Mesenchymal stem cell (in vitro differentiated cells and primary cell): ENCODE measurements at places on chromosomes 7 and 10.

DNA sequence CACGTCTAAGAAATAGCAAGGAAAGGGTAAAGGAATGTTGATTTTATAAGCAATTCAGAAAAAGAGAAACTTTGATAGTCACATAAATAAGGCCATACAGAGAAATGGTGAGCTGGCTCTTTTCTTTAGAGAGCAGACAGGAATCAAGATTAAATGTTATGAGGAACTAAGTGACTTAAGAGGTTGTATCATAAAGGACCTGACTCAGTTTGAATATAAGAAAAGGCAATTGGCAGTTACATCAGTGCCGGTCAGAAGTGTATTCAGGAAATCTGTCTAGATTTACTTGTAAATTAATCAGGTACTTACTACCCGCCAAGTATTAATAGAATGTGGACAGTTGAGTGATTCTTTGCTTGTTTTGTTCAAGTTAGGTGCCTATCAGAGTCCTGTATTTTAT lies 2.1 kb downstream of the MRPL32 start:
- DNase-seq, result no peak

DNA sequence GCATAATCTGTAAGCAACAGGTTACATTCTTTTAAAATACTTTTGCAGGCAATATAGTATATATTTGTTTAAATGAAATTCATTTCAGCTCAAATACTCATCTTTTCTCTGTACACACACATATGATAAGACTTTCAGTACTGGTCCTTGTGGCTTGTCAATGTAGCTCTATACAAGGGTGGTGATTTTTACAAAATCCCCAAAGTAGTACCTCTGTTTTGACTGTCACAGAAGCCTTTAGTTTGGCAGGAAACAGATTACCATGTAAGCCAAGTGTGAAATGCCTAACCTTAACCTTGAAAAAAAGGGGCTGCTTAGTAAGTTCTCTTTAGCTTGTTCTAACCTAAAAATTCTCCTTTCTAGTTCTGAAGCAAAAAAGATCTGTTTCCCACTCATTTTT lies 87.9 kb downstream of the KCND2 start:
- DNase-seq, result no peak

GRCh38 chr10:90007226-90007625 lies 305.8 kb downstream of the KIF20B start:
- DNase-seq, result no peak

- no peak for DNase-seq
Observed at GRCh38 chr7:154412105-154412504, 359.9 kb downstream of the DPP6 start.

DNA sequence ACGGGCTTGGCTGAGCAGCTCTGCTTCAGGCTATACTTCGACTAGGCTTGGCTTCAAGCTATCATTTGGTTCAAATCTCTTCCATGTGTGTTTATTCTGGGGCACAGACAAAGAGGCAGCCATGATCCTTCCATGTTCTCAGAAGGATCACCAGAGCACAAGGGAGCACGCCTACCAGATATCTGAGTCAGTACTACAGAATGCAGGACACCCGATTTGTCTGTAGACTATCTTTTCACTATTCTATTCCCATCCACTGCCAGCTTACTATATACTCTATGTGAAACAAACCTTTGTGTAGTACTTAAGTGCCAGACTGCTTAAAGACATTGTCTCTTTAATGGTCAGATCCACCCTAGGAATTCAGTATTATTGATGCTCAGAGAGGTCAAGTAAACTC lies 35.1 kb downstream of the CH25H start:
- no peak for DNase-seq

DNA sequence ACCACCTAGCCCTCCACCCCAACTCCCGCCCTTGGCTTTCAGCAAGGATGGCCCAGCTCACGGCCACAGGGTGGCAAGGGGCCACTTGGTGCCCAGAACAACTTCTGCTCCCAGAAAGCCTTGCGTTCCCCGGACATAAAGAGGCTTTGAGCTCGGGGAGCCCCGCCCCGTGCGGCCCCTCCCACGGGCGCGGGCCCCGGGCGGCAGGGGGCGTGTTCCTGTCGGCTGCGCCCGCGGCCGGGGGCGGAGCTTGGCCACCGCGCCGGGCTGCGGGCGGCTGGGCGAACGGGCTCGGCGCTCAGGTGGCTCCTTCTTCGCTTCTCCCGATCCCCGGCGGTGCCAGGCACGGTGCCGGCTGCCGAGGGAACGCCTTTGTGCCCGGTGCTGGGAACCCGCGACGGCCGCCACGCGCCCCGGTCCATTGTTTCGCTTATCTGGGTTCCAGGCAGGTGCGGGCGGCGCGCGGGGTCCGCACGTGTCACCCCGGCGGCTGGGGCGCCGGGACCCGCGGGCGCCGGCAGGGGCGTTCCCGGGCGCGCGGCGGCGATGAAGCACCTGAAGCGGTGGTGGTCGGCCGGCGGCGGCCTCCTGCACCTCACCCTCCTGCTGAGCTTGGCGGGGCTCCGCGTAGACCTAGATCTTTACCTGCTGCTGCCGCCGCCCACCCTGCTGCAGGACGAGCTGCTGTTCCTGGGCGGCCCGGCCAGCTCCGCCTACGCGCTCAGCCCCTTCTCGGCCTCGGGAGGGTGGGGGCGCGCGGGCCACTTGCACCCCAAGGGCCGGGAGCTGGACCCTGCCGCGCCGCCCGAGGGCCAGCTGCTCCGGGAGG lies at the start of gene NFE2L3:
Gene NFE2L3, plus strand, starts transcription at position 246 of the 829 bp plus-strand sequence. Its CDS starts 301 bp downstream, at position 547.
- DNase-seq, result peak; percentile 64

DNA sequence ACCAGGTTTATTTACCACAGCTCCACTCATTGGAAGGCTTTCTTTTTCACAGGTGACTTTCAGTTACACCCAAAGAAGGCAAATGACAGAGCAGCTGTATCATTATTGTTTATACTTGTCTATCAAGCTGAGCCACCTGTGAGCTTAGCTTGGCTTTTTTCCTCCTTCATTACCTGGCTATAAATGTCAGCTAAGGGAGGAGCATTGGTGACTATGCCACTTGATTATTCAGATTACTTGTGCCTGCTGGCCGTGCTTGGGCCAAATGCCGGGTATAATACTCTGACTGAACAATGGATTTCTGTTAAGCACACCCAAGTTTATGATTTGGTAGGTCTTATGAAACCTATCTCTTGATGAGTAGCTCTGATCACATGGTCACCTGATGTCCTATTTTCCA lies 9.9 kb upstream of the GNAT3 start:
- no peak for DNase-seq

DNA sequence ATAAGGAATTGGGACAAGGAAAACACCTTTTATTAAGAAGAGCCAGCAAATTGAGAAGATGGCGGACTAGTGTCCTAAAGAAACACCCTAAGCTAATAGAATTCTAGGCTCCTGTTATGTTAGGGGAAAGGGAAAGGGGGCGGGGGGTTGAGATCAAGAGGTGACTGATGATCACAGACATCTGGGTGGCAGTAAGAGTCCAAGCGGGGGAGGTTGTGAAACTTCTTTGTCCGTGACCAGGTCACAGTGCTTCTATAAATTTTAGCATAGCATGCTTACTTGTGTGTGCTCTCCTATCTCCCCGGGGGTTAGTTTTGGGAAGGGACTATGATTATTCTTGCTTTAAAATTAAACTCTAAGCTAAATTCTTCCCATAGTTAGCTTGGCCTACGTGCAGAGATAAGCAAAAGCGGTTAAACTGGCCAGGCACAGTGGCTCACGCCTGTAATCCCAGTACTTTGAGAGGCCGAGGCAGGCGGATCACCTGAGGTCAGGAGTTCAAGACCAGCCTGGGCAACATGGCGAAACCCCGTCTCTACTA lies 262.1 kb downstream of the SKIDA1 start:
- DNase-seq, result no peak

DNA sequence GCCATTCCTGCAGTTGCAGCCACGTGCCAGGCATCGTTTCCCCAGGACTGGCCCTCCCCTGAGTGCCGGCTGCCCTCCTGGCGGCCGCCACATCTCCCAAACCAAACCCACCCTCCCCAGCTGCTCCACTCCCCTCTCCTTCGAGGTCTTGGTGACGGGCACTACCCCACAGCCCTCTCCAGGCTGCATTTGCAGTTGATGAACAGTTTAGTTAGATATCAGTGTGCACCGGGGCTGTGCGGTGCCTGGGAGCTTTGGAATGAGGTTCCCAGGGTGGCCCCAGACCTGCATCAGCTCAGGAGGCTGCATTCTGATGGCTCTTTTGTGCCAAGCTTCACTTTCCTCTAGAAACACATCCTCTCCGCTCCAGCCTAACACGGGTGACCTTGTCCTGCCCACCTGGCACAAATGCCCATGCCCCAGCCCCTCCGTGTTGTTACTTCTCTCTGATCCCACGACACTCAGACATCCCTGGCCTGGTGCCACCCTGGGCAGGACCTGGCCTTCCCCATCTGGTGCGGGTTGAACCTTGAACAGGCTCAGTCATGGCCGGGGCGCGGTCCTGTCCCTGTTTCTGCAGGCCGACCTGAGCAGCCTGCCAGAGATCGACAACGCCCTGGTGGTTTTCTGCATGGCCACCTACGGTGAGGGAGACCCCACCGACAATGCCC lies 14.5 kb downstream of the TMEM120A start:
- DNase-seq, result no peak

- DNase-seq, result no peak
Observed at GRCh38 chr7:102996957-102997356, 77.6 kb downstream of the FBXL13 start.

- DNase-seq, result no peak
Observed at GRCh38 chr10:91381257-91381891, 28.8 kb upstream of the HECTD2 start.

- DNase-seq, result peak; percentile 12
Observed at GRCh38 chr7:65239707-65240352, 133.8 kb upstream of the ZNF92 start.

DNA sequence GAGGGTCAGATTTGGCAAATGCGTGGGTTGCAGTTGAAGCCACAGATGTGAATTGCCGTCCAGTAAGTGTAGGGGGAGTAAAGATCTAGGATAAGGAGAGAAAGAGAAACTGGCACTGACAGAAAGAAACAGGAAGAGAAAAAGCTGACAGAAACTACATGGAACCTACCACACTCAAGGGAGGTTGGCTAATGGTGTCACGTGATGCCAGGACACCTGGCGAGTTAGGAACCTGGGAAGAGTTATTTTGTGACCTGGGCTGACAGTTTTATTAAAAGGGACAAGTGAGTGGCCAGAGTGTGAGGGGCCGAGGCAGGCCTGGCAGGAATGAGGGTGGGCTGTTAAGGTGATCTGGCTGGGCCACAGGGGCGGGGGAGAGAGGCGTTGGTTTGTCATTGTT lies 188.7 kb downstream of the ADARB2 start:
- DNase-seq, result no peak

- DNase-seq, result no peak
Observed at GRCh38 chr10:44337081-44337480, 47.8 kb downstream of the CXCL12 start.

DNA sequence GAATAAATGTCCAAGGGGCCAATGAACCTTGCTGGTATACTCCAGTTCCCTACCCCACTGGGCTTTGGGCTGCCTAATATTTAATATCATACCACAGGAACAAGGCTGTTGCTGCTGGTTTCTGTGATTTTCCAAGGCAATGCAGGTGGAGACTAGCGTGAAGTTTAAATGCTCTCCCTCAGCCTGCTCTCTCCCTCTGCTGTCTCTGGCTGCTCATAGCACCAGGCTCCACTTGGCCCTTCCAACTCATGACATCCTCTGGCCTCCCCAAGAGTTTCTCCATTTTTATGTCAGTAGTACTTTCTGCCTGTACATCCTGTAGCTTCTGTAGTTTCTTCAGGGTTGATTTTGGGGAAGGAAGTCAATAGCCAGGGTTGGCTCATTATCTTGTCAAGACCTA lies 103.5 kb downstream of the LHFPL3 start:
- no peak for DNase-seq

- no peak for DNase-seq
Observed at GRCh38 chr10:34116681-34117271, 698.3 kb downstream of the PARD3 start.

DNA sequence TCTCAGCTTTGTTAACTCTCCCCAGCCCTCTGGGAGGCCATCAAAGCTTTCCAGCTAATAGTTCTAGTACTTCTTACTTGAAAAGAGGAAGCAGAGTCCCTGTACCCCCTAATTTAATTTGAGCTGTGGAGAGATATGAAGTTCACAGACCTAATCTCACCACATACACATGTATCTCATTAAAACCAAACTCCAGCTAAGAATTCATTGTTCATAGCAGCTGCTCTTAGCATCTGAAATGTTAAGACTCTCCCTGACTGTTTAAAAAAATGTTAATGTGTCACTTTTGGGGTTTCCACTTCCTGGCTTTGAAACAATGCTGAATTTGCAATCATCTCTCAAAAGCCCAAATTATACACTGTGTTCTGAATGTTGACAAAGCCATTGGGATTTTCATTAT lies 16.2 kb upstream of the MRC1 start:
- DNase-seq, result no peak

GRCh38 chr7:514651-515598 lies 4.7 kb downstream of the PDGFA start:
- DNase-seq, result peak; percentile 42

- no peak for DNase-seq
Observed at GRCh38 chr7:50655490-50655889, 90.3 kb upstream of the DDC start.

- no peak for DNase-seq
Observed at GRCh38 chr7:92737706-92738105, 98.7 kb downstream of the CDK6 start.

DNA sequence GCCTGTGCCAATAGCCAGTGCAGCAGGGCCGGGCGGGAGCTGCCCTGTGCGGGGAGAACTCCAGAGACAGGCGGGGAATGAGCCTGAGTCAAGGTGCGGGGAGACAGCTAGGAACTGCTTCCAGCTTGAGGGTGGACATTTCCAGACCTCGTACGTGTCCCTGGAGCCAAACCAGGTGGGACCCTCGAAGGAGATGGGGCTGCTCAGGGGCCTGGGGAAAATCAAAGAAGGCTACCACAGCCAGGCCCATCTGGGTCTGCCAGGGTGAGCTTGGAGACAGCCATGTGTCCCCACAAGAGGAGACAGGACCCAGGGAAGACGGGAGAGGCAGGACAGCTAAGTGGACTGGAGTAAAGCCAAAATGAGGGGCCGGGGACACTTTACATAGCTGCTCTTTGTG lies 504.9 kb upstream of the MGMT start:
- DNase-seq, result no peak

GRCh38 chr10:106765241-106765754 lies 399.2 kb downstream of the SORCS1 start:
- DNase-seq, result no peak
